ENCODE measurements at places on chromosomes 3 and 15. TPM values are rescaled to one million over a fixed set of nuclear protein-coding genes. Genes with fewer than 3 reads are reported as not detected.

GTPBP8 gene
- total RNA-seq = 14.2 TPM

GRCh38 chr15:64019764-64020163 lies 26.5 kb downstream of the DAPK2 start:
- no peak for DNase-seq

DNA sequence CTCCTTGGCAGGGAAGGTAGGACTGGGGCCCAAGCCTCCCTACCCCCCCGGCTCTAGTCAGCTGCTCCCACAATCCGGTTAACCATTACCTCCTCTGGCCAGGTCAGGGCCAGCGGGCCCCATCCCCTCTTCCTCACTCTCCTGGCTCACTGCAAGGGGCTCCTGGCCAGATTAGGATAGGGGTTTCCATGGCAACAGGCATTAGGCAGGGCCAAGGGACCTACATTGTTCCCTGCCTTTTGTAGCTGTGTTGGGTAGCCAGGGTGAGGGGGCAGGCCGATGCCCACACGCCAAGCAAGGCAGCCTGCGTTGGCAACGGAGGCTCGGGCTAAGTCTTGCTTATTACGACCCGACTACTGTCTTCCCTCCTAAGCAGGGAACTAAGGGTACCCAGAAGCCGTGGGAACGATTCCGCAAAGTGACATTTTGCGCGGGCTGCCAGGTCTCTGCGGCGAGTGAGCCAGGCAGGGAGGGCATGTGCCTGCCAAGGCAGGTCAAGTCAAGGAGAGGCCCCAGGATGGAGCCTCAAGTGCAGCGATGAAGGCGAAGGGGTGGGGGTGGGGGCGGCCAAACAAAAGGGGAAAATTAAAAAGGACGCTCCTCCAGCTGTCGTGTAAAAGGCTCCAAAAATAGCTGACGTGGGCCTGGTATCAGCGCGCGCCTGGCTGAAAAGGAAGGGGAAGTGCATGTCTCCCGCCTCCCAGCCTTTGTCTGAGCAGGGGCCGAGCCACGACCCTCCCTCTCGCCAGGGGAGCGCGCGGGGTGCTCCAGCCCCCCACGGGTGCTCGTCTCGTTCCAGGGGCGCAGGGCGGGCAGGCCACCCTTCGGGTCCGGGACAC lies 919 bp downstream of the IDH2 start:
- peak; percentile 82 for DNase-seq

DNA sequence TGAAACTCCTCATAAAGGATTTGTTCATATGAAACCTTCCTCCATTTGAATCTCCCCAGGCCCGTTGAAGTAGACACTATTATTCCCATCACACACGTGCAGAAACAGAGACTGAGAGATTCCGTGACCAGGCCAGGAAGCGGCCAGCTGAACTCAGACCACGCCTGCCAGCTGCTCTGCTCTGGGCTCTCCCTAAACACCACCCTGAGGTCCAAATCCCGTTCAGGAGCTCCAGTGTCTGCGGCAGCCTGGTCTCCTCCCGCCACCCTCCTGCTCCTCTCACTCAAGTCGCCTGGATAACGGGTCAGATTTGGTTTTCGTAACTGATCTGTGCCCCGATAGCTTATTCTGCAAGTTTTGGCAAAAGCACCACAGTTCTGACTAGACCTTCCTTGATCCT lies 53.6 kb upstream of the SNRPA1 start:
- DNase-seq = no peak

GRCh38 chr3:186951640-186952552 lies 21.6 kb downstream of the ST6GAL1 start:
- no peak for DNase-seq

- DNase-seq = no peak
These were observed 57.6 kb downstream of the GAP43 start for GRCh38 chr3:115680803-115681345.

- peak; percentile 88 for DNase-seq
These were observed at the start of gene YEATS2 for GRCh38 chr3:183697610-183698317. YEATS2 (plus strand) TSS chr3:183697797; CDS start chr3:183715163, 17,366 bp downstream.

DNA sequence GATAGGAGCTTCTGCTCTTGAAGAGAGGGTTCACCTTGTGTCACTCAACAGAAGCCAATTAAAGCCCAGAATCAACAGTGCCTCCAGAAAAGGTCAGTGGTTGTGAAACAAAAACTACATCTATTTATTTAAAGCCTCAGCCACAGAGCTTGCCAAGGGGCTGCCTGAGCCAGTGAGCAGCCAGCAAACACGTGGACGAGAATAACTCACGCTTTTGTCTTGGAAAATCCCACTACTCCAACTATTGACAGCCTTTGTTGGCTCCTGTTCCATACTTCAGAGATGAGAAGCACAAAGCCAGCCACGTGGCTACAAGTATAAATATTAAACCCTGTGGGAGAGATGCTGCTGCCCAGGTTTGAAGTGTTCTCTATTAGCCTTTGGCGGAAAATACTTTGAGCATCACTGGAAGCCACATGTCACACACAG lies 10.3 kb downstream of the GPR156 start:
- DNase-seq = peak; percentile 50

DNA sequence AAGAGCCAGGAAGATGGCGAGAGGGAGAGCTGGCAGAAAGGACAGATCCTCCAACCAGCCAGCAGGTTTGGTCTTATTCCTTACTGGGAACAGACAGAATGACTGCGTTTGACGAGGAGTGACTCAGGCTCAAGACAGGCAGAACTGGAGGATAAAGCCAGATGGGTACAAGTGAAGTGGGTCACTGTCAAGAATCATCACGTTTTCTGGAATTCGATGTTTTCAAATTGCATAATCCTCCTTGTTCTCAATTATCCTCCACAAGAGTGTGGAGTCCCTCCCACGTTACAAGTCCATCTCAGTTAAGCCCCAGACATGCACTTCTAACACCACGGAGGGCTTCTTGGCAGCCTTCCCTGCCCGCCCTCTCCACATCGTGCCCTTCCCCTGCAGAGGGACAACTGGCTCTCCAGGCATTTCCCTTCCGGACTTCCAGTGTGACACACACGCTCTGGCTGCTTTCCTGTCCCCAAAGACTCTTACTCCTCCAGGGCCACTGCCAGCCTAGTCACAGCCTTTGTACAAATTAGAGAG lies 183.1 kb downstream of the CHST2 start:
- no peak for DNase-seq

GRCh38 chr15:68730471-68730919 lies 90.2 kb downstream of the ANP32A start:
- DNase-seq = no peak

DNA sequence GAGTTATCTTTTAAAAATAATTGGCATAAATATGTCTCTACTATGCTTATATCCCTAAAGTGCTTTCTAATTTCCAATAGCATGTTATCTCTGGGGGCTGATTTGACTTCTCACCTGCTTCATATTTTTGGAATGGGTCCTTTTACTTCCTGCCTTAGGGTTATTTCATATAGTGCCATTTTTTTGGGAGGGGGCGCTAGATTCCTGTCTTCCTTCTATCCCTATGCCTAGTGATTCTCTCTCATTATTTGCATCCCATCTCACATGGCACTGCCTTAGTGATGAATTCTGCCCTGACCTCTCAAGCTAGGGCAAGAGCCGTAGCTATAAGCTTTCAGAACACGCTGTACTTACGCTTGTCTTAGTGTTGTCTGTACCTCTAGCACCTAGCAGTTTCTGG lies 150.3 kb upstream of the SLITRK3 start:
- DNase-seq = no peak

GRCh38 chr3:160613661-160614060 lies 48.3 kb upstream of the KPNA4 start:
- DNase-seq = no peak
